Ovary (tissue), 10 donors: ENCODE measurements at places on chromosomes 1 and 21. TPM values are rescaled to one million over a fixed set of nuclear protein-coding genes. Genes with fewer than 3 reads are reported as not detected.

DNA sequence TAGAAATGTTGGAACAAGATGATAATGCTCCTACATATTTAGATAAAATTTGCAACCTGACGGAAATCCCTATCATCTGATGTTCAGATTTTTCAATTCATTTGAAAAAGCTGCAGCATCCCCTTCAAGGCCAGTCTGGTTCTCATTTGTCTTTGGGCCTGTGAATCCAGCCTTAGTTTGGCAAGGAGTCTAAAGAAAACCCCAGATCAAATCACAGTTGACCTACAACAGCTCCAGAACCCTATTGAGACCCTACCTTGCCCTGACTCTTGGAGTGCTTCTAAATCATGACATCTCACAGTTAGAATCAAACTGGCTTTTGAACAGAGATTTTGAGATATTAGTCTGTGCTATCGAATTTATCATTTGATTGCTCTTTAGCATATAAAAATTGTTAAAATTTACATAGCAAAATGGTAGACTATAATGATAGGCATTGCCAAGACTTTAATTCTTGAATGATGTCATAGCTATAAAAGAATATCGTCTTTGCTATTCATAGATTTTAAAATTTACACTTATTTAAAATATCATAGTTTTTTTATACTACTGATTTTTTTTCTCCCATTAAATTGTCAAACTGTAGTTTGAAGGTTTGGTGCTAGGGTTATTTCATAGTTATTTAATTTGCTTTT is 2.2 kb downstream of the PPP2R5A start:
- no peaks in the 10 kb centered on the region for H3K36me3 ChIP-seq
- H3K27ac ChIP-seq, result no peak overlapping the region
- DNase-seq, result no peak
- no peaks in the 10 kb centered on the region for H3K27me3 ChIP-seq
- peaks cover 4% of the 10 kb centered on the region for H3K4me1 ChIP-seq

DNA sequence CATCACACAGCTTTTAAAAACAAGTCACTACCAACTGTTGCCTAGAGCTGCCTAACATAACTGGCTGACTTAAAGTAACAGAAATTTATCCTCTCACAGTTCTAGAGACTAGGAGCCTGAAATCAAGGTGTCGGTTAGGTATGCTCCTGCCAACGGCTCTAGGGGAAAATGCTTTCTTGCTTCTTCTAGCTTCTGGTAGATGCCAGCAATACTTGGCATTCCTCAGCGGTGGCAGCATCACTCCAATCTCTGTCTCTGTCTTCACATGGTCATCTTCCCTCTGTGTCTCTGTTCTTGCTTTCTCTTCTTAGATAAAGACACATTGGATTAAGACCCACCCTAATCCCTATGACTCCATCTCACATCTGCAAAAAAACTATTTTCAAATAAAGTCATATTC is 51.5 kb downstream of the DMRTA2 start:
- H3K4me1 ChIP-seq, result peaks cover 2% of the 10 kb centered on the region
- H3K4me3 ChIP-seq, result no peak overlapping the region
- H3K27me3 ChIP-seq, result no peaks in the 10 kb centered on the region
- no peak for DNase-seq
- H3K27ac ChIP-seq, result no peak overlapping the region

DNA sequence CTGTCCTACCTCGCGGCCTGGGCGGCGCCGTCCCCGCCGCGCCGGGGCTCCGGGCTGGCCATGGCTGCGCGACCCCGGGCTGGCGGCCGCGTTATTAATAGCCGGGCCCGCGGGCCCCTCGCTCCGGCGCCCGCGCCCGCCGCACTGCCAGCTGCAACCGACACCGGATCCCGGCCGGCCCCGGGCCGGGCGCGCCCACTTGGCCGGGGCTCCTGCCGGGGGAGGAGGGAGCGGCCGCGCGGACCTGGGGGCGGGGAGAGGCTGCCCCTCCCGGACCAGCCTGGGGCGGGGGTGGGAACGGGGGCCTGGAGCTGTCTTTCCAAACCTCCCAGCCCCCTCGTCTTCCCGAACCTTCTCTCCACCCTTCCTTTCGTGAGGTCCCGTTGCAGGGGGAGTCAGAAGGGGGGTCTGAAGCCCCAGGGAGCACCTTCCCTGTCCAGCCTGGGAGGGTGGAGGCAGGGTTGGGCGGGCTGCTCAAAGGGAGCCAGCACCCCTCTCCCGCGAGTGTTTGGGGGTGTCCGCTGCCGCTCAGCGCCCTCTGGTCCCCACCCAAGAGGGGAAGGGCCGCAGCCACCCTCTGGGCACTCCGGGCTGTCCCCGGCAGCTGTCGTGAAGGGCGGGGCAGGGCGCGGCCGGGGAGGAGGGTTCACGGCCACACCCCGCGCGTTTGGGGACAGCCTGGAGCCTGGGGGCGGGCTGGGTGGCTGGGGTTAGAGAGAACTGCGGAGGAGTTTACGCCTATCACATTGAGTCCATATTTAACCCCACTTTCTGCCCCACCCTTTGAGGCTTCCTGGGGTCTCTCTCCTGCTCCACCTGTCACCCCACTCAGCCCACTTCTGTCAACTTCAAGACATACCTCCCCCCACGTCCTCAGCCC is at the start of gene SYNC:
Gene SYNC, minus strand, starts transcription at position 172 of the 880 bp plus-strand sequence. Its CDS starts 110 bp downstream, at position 62.
- no peaks in the 10 kb centered on the region for H3K27me3 ChIP-seq
- H3K4me3 ChIP-seq, result peak within 1 kb of the TSS; percentile 39
- DNase-seq, result peak; percentile 73
- peaks cover 14% of the 10 kb centered on the region for H3K4me1 ChIP-seq

PDZK1 gene
- total RNA-seq, result not detected

DNA sequence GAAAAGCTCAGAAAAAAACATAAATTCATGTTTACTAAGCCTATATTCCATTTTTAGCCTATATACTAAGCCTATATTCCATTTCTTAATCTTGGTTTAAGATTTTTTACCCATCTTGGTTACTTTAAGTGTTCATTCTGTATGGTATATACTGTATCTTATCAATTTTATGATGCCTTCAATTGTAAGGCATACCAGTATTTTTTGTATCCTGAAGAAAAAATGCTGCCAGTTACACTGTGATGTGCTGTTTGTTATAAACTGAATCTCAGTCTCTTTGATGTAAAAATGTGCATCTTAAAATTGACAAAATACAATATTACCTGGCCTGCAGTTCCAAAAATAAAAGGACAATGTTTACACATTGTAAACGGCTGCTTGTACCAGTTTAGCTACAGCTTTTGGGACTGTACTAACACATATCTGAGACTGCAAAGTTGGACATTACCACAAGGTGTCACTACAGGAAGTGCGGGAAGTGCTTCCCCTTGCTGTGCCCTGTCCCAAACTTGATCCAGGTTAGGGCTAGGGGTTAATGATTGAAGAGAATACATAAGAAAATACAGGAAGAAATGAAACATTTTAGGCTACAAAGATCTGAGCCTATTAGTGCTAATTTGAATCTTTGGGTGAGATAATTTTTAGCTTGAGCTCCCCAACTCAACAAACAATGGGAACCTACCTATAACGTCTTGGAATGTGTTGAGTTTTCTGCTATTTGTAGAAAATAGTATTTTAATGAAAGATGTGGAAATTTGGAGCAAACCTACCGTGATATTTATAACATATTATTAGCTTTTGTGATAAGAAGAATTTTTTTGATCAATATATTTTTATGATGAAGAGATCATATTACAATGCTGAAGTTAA is 108.9 kb downstream of the LBR start:
- no peak overlapping the region for H3K4me3 ChIP-seq
- no peaks in the 10 kb centered on the region for H3K27me3 ChIP-seq
- no peak overlapping the region for H3K27ac ChIP-seq

DNA sequence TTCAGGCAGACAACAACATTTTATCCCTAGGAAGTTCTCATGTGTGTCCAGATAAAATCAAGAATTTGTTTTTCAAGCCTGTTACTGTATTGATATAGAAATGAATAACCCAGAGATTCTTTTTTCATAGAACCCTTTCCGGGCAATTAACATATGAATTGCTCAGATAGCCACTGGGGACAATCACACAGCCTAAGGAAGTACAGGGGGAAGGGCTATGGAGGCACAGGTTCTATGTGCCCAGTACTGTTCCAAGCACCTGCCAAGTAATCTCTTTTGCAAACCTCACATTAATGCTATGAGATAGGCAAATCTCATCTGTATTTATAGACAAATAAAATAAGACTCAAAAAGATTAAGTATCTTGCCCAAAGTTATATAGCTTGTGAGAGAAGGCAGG is 84.9 kb downstream of the NTNG1 start:
- H3K27ac ChIP-seq, result no peak overlapping the region
- no peaks in the 10 kb centered on the region for H3K36me3 ChIP-seq
- H3K4me3 ChIP-seq, result no peak overlapping the region
- no peaks in the 10 kb centered on the region for H3K4me1 ChIP-seq
- DNase-seq, result no peak
